Esophagus squamous epithelium (tissue), 5 donors: ENCODE measurements at places on chromosomes 11 and 22.

GRCh38 chr11:114026355-114026754, 33.2 kb upstream of the ZBTB16 start:
- DNase-seq: no peak

GRCh38 chr11:88404391-88404790, 66.9 kb upstream of the CTSC start:
- DNase-seq: no peak

- no peak for DNase-seq
These were observed 4.1 kb downstream of the ZNF214 start for GRCh38 chr11:7016011-7016410.

DNA sequence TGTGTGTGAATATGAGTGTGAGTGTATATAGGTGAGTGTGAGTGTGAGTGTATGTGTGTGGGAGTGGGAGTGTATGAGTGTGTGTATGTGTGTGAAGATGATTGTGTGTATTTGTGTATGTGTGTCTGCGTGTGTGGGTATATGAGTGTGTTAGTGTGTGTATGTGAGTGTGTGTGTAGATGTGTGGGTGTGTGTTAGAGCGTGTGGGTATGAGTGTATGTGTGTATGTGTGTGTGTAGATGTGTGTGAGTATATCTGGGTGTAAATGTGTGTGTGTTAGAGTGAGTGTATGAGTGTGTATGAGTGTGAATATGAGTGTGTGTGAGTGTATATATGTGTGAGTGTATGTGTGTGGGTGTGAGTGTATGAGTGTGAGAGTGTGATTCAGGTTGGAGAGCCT, 11.1 kb upstream of the LRRC10B start:
- no peak for DNase-seq
